ENCODE measurements at places on chromosomes 3 and 15.

GRCh38 chr3:134334901-134335280 is 39.4 kb downstream of the AMOTL2 start:
- no peak for DNase-seq

GRCh38 chr3:14791343-14791945 is 27.3 kb upstream of the FGD5 start:
- DNase-seq, result peak; percentile 17

DNA sequence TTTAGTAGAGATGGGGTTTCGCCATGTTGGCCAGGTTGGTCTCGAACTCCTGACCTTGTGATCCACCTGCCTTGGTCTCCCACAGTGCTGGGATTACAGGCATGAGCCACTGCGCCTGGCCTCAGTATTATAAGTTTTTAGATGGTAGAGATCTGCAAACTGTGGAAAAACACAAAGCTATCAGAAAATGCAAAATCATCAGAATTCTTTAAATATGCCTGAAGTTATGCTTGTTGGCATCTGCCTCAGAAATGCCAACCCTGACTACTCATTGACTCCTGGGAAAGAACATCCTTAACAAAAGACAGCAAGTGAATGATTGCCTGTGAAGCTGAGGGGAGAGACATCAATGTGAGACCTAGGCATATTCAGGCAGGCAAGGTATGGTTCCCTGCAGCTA is 94.3 kb upstream of the MB21D2 start:
- DNase-seq, result no peak

DNA sequence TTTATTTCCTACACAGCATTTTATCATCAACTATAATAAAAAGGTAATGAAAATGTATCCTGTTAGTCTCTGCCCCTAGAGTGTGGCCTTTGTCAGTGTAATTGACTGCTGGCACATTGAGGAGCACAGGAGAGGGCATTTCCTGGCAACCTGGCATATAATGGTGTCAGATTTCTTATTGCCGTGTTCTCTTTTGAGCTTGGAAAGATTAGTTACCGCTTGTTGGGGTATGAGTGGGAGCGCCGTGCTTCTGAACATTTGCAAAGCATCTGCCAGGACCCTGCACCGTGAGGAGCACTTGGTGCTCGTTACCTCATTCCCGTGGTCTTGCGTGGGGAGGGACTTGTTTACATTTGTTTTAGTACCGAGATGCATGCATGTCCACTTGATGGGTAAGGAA is 124.4 kb downstream of the PTPRG start:
- DNase-seq, result no peak

DNA sequence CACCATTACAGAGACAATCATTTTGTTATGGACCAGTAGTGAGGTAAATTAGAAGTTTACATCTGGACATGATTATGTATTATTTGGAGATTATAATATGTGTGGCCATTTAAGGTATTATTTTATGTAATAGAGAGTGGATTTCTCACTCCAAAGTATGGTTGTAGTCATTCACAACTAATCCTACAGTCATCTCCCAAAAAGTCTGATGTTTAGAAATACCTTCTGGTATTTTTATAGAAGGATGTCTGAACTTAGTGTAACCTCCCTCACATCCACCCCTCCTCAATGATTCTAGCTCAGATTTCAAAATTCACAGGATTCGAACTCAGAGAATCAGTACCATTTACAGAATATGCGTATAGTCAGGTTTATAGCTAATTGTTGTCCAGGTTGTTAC is 346.6 kb upstream of the MEIS2 start:
- no peak for DNase-seq

GRCh38 chr3:126696701-126697267 is 7.3 kb upstream of the CHCHD6 start:
- no peak for DNase-seq

GRCh38 chr3:123089611-123090331 is 22.9 kb downstream of the PDIA5 start:
- no peak for DNase-seq

DNA sequence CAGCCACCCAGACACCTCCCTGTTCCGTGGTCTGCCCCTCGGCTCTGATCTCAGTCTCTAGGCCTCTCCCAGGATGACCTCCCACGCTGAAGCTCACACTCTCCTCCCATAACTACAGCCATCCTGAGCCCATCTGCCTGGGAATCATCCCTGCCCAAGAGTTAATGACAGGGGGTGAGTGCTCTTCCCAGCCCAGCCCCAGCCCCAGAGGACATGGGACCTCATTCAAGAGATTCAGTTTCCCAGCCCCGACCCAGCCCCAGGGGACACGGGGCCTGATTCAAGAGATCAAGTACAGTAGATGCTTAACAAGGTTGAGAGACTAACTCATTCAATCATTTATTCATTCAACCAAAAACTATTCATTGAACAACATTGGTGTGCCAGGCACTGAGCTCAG is 272.0 kb downstream of the XXYLT1 start:
- no peak for DNase-seq

GRCh38 chr3:99952306-99952705 is 134.6 kb downstream of the CMSS1 start:
- DNase-seq, result no peak

DNA sequence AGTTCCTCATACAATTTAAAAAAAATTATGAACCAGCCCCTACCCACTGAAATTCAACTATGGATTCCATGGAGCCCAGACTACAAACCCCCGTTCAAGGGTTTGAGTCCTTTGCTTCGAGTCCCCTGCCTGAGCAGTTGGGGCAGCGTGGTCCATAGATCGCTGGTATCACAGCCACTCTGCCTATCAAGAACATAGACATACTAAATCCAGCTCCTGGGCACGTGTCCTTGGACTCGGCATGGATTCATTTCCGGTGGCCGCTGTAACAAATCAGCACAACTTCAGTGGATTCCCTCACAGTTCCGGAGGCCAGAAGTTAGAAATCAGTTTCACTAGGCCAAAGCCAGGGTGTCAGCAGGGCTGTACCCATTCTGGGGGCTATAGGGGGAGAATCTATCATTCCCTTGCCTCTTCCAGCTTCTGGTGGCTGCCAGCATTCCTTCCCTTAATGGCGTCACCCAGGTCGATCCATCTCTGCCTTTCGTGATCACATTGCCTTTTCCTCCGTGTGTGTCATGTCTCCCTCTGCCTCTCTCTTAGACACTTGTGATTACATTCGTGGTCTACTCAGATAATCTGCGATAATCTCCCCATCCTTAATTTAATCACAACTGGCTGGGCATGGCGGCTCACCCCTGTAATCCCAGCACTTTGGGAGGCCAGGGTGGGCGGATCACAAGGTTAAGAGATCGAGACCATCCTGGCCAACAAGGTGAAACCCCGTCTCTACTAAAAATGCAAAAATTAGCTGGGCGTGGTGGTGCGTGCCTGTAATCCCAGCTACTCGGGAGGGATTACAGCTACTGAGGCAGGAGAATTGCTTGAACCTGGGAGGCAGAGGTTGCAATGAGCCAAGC is 4.6 kb upstream of the TMEM44 start:
- no peak for DNase-seq

DNA sequence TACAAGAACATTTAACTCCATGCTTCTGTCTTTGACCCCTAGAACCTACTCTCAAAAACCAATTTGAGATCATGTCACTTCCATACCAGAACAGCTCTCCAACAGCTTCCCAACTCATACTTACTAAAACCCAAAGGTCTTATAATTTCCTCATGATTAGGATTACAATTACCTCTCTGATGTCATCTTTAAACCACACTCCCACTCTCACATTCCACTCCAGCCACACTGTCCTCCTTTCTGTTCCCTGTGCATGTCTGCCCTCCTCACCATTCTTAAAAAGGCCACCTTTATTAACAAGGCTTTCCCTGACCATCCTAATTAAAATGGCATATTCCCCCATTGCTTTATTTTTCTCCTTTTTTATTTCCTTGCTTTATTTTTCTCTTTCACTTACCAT is 18.9 kb downstream of the PHC3 start:
- DNase-seq, result no peak

DNA sequence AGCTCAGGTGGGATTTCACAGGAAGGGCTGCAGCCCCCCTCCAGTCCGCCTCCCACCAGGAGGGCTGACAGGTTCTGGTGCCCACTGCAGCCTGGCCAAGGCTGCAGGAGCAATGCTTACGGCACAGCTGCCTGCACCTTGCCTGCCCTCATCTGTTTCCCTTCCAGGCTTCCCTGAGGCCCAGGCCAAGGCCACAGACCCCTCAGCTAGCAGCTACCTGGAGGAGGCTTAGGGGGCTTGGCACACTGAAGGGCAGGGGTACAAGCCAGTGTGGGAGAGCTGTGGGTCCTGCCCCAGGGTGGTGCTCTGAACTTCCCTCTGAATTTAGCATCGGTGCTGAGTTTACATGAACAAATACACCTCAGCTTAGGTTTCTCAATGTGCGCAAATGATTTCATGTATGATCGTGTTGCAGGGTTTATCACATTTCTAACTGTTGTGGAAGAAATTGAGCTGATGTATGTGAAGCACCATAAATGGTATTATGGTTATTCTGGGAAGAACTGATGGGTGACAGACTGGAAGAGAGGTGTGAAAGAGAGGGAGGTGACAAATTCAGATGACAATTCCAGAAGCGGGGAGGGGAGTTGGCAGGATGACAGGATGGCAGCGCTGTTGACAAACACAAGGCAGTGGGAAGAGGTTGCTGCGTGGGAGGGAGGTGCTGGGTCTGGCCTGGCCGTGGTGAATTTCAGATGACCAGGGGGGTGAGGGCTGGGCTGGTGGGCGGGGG is 6.1 kb downstream of the RHCG start:
- DNase-seq, result no peak

GRCh38 chr15:100264994-100265640 is 76.7 kb downstream of the ADAMTS17 start:
- no peak for DNase-seq

DNA sequence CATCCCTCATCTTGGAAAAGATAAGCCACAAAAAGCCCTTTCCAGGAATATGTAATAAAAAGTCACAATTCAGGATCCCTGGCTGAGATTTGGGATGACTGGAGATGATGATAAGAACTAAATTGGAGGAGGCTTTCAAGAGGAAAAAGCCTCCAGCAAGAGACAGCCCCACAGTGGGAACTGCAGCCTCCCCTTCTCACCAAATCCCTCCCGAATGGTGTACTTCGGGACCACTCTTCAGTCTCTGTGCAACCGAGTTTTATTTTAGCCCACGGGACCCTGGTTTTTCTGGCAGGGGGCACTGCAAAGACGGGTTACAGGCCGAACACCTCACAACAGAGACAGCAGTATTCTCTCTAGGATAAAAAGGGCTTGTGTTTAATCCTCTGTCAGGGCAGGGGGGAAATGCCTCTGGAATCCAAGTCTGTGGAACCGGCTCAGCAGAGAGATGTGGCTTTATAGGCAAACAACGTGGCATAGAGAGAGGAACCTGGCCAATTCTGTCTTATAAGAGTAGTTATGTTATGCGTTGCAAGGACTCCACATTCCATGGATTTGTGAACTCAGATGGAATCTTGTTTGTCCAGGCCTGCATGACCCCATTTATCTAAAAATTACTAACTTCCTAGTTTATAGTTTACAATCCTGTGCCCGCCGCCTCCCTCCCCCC is 1.2 kb upstream of the LMCD1 start:
- no peak for DNase-seq

DNA sequence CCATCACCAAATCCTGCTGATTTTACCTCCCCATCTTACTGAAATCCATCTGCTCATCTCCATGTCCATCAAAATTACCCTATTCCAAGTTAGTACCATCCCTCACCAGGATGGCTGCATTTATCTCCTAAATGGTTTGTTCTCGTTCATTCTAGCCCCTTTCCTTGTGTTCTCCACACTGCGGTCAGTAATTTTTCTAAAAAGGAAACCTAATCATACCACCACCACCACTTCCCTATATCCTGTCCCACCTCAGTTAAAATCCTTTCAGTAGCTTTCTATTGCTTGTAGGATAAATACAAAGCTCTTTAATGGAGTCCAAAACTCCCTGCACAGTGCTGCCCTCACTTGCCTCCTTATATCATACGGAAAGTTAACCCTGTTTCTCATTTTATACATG is 51.1 kb downstream of the UACA start:
- DNase-seq, result no peak

Measured in NCI-H2227 treated with DMSO at 0.1 percent for 48 hours (cell line).